ENCODE measurements at places on chromosomes 1 and 21.

- no peak for DNase-seq
Observed at GRCh38 chr1:9755441-9755995, 68.2 kb downstream of the CLSTN1 start.

- DNase-seq, result peak; percentile 79
Observed at GRCh38 chr1:23533246-23534023, 2.4 kb upstream of the E2F2 start.

DNA sequence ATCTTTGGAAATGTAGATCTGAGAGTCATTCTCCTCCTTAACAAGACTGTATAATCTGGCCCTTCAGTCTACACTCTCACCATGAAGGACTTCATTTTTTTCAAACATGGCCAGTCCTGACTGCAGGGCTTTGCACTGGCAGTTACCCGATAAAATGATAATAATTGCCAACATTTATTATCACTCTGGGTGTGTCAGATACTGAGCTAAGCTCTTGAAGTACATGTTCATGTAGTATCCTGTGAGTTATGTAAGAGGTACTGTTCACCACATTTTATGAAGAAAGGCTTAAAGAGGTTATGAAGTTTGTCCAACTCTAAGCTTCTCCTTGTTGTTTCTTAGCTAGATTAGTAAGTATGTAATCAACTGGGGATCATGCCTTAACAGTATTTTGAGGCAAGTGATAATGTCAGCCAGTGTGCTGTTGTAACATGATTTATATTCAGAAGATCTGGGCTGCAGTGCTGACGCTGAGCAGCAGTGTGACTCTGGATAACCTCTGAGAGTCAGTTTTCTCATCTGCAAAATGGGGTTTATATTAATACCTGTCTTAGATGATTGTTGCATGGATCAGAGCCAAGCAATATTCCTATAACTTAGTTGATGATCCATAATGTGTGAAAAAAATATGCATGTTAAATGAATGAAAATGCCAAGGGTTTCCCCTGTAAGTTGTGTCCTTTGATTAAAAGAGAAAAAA lies 42.1 kb upstream of the LEPR start:
- DNase-seq, result peak; percentile 78

GRCh38 chr1:76090283-76091203 lies 16.0 kb downstream of the ST6GALNAC3 start:
- peak; percentile 59 for DNase-seq

- DNase-seq, result no peak
Observed at GRCh38 chr1:73452522-73452921, 745.5 kb downstream of the LRRIQ3 start.

DNA sequence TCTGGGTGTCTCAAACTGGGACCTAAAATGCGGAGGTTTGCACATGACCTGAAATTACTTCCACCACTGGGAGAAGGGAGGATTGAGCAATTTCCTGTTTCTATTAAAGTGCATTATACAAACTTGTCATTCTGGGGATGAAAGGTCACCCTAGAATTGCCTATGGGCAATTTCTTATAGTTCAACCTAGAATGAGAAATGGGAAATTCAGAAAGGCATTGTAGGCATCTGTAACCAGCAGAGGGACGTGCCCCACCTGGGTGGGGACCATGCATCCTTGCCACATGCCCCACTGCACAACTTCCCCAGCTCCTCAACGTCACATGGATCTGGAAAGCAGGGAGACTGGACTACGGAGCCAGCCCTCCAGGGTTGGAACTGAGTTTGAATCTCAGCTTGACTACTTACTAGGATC lies 47.0 kb downstream of the MRPL39 start:
- DNase-seq, result peak; percentile 26

DNA sequence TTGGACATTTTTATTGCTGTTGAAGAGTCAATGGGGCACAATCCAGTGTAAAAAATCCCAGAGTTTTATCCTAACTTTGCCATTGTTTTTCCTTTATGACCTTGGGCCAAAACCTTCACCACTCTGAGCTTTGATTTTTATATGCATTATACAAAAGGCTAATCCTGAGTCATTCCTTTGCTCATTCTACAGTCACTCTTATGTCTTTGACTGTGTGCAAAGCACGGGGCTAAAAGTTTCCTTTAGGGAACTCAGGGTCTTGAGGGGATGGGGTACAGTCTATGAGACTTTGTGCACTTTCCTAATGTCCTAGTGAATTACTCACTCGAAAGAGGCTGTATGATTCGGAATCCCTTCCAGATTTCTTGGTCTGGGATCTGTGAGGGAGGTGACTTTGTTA lies 543.2 kb upstream of the CAMK1G start:
- no peak for DNase-seq
